Epithelial cell of esophagus (primary cell): ENCODE measurements at places on chromosomes 6 and 20.
A peak's percentile ranks its signal among the peaks of the same experiment; 100 is the strongest.

DNA sequence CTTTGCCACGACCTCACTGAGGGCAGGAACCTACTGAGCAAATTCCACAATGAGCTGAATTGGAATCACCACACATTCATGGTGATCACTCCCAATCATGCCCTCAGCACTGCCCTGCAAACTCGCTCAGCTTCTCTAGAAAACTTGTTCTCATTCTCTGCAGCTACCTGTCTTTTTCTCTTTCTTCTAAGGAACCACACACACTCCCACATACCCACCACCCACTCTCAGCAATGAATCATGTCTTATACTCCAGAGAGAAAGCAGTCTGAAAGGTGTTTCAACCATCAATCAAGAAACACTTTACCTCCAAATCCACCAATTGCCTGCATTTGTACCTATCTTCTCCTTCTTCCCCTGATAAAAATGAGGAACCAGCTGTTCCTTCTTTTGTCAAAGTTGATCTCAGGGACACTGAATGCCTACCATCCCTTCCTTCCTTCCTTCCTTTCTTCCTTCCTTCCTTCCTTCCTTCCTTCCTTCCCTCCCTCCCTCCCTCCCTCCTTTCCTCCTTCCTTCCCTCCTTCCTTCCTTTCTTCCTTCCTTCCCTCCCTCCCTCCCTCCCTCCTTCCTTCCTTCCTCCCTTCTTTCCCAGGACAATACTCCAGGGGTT, 84.6 kb upstream of the SGK1 start:
- no peak for DNase-seq

GRCh38 chr20:4717816-4718570, 3.7 kb upstream of the PRND start:
- peak; percentile 45 for DNase-seq

DNA sequence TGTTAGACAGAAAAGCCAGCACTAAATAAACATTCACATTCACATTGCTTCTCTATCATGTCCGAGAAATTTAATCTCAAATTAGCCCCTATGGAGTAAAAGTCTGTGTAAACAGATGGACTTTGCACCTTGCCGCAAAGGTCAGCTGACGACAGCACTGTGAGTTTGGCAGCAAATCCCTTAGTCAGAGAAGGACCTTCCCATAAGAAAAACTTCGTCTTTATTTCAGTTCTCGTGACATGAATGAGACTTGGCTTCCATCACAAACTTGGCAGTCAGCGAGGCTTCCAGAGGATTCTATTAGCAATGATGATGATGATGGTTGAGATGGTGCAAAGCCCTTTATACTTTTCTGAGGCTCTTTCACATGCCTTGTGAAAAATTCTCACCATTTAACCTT, 133.7 kb upstream of the IFNGR1 start:
- DNase-seq, result no peak

GRCh38 chr20:47125758-47126591, 230.5 kb downstream of the ZMYND8 start:
- peak; percentile 94 for DNase-seq

DNA sequence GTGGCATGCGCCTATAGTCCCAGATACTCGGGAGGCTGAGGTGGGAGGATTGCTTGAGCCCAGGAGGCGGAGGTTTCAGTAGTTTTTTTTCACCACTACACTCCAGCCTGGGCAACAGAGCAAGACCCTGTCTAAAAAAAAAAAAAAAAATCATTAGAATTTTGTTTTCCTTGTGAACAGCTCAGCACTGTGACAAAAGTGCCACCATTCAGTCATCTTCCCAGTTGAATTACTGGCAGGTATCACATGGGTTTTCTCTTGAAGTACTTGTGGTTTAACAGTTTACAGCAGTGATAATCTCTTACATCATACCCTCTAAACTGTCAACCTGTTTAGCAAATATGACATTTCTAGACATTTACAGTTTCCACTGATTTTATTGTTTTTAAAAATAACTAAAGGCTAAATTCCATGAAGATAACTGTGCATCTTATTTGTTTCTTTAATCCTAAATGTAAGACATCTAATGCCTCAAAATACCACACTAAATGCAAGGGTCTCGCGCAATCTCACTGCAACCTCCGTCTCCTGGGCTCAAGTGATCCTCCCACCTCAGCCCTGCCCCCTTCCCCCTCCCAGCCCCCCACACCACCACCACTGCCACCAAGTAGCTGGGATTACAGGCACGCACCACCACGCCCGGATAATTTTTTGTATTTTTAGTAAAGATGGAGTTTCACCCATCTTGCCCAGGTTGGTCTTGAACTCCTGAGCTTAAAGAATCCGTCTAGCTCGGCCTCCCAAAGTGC, 7.0 kb downstream of the TRPC4AP start:
- no peak for DNase-seq

- no peak for DNase-seq
Observed at GRCh38 chr6:108157981-108158525, 7.8 kb upstream of the NR2E1 start.

DNA sequence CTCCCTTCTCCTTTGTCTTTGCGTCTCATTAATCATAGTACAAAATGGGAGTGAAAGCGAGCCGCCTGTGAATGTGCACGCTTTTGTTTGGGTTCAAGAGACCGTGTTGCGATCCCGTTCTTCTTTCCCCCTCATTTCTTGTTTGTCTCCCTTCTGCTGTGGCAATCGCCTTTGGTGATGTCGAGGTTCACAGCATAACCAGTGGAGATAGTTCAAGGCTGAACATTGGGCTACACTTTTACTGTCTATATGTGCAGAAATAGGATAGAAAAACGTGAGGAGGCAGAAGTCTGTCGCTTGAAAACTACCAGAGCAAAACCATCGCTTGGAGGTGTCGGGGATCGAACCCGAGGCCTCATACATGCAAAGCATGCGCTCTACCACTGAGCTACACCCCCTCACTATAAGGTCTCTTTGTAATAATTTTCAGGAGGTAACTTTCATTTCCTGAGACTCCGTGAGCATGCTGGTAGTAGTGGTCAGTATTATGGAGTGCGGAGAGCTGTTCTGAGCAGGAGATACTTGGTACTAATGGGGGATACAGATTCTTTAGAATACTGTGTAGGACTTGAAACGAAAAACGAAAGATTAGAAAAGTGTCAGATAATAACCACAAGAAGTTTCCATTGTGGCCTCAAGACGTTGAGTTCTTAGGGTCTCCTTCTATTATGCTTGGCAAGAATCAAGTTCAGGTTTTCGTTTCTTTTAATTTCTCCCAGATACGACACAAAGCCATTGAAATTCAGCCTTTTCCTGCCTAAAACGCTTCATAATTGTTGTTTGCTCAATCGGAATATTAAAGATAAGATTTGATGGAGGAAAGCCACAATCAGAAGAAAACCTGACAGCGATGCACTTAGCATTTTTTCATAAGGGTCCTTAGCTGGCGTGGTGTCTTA, 106.6 kb downstream of the TRIM27 start:
- DNase-seq, result peak; percentile 82

- DNase-seq, result no peak
Observed at GRCh38 chr20:25049261-25050060, 8.5 kb downstream of the ACSS1 start.

GRCh38 chr20:11852811-11853210, 64.9 kb upstream of the BTBD3 start:
- DNase-seq, result peak; percentile 61

DNA sequence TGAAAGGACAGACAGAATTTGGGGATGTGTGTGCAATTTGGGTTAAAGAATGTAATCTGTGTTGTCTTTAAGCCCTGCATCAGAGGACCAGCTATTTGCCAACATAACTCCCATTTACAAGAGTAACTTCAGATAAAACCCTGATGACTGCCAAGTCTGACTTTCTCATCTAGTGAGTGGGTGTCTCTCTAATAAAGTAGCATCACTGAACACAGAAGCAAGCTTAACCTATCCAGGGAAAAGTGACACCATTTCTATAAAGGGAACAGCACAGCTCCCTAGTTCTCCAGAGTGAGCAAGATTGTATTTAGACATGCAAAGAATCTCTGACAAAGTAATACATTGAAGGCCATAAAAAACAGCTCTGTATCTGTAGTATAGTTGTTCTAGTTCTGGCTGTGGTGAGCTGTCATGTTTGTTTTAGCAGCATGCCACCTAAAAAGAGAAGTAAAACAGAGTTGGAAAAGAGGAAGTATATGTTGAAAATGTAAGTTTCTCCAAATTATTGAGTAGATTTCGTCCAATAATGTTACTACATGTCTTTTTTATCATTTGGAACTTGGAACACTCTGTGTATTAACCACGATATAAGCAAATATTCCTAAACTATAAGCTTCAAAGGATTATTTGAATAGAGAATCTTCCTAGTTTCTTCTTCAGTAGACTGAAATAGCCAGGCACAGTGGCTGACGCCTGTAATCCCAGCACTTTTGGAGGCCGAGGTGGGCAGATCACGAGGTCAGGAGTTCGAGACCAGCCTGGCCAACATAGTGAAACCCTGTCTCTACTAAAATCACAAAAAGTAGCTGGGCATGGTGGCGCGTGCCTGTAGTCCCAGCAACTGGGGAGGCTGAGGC, 8.8 kb upstream of the PIM1 start:
- no peak for DNase-seq

- DNase-seq, result no peak
Observed at GRCh38 chr6:53837865-53838769, 43.3 kb downstream of the LRRC1 start.

GRCh38 chr6:133399426-133399825, 158.3 kb downstream of the EYA4 start:
- DNase-seq, result no peak

DNA sequence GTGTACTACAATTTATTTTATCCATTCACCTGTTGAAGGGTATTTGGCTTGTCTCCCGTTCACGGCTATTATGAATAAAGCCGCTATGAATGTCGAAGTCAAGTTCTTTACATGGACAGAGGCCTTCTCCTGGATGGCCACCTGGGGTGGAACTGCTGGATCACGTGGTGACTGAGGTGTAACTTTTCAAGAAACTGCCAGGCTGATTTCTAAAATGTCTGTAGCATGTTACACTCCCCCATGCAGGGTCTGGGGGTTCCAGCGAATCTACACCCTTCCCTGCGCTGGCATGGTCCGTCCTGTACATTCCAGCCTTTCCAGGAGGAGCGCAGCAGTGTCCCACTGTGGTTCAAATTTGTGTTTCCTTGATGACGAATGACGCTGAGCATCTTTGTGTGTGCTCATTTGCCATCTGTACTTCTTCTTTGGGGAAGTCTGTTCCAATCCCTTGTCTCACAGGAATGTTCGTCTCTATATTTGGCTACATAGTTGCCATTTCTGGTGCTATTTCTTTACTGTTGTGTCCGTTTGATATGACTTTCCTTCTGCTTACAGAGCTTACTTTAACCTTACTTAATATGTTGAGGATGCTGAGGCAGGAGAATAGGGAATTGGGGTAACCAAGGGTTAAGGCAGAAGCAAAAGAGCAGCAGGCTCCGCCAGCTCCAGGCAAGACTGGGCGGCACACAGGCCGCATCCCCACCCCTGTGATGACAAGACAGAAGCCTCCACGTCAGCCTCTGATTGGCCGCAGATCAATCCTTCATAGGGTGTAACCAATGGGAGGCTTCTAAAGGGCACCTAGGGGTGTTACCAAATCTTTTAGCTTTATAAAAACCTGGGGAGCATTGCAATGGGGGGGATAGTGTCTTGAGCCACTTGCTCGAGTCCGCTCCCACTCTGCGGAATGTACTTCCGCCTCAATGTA, 106.6 kb downstream of the TAF4 start:
- DNase-seq, result no peak

DNA sequence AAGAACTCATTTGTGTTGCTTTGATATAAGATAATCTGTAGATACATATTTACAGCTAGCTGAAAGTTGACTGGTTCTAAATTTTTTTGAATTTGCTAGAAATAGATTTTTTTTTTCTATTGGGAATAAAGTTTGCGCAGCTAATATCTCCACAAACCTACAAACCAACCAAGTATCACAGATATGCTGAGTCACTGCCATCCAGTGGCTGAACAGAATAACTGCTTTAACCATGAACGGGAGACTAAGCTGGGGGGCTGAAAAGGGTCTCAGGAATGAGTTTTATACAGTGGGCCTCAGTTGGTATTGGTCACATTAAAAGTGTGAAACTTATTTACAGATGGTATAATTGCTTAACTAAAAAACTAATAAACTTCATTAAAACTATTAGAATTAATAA, 326.7 kb upstream of the CNR1 start:
- DNase-seq, result peak; percentile 29

- DNase-seq, result no peak
Observed at GRCh38 chr6:163897030-163897429, 482.5 kb downstream of the QKI start.
